Coronary artery (tissue), 2 donors: ENCODE measurements at places on chromosomes 7 and 10.

GRCh38 chr7:115293628-115294240, 371.8 kb downstream of the MDFIC start:
- DNase-seq, result no peak

DNA sequence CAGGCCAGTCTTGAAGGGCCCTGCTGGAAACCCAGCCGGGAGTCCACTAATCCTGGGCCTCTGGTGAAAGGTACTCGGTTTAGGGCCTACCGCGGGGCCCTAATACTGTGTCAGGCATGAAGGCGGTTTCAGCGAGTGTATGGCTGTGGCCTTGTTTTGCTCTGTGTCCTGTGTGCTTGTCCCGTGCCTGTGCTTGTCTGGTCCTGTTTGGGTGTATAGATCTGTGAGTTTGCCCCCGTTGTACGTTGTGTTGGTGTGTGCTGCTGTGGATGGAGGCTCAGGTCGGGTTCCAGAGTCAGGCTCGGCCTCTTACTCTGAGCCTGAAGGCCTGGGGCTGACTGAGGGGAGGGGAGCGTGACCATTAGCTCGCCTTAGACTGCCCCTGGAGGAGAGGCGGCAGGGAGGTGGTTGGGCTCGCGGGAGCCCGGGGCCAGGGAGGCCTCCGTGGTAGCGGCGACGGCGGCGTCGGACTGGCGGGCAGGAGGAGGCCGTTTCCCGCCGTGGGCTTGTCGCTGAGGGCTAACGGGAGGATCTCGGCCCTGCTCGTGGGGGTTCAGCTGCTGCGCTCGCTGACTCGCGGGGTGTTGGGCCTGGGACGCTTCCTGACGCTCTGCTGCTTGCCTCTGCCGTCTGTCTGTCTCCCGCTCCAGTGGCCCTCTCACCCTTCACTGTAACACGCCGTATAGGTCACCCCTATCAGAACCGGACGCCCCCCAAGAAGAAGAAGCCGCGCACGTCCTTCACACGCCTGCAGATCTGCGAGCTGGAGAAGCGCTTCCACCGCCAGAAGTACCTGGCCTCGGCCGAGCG, 2.6 kb downstream of the TLX1 start:
- no peak for DNase-seq

DNA sequence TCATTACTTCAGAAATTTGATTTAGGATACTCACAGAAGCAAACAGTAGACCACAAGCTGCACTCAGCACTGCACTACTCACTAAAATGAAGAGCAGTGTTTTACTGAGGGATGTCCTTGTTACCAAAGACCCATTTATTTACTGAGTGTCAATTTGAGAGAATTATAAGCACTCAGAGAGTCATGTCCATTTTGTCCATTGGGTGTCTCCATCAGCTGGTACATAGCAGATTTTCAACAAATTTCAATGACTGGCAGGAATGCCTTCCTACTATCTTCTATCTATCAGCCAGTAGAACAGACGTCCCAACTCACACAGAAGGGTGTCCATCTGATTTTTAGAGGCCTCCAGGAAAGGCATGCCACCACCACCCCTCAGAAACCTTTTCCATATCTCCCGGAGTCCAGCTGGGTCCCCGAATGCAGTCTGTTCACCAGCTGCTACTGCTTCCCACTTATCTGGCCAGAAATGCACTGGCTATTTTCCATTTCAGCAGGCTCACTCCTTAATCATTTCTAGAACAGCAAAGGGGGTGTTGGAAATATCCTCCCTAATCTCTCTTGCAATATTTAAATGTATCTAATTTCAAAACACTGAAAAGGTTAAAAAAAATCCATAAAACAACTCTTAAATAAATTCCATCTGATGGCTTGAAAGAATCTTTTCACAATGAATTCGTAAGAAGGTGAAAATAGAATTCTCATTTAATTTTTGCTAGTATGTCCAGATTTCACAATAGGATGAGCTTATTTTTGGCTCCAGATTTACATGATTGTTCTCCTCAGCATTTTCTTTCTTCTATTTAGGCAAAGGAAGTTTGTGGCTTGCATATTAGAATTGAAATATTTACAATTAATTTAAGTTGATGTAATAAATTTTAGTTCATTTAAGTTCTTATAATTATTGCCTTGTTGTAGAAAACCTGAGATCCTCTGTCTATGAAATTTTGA, 1164.0 kb upstream of the CELF2 start:
- no peak for DNase-seq

DNA sequence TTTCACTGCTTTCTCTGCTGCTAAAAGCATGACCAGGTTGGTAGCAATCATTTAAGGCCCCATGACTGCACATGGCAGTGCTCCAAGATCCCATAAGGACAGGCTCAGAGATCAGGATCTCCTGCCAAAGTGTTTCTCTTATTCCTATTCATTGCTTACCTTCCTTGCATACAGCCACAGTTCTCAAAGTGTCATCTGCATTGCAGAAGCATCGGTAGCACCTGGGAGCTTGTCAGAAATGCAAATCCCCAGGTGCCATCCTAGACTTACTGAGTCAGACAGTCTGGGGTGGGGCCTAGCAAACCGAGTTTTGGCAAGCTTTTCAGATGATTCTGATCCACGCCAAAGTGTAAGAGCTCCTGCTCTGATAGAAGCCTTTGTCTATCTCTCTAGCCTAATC, 489.0 kb upstream of the AUTS2 start:
- DNase-seq, result no peak

DNA sequence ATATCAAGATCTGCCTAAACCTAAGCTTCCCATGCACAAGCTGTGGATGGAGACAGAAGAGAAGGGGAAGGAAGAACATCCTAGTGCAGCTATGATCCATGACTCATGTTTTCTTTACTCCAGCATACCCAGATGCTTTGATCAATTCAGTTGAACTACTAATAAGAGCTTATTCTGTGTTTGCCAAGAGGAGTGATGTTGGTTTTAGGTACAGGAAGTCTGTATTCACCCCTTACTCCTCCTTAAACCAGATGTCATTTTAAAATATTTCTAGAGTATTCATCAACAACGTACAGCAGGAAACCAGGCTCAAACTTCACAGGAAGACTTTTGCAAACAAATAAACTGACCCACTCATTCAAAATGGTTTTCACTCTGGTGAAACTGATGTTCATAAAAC, 29.2 kb downstream of the PANK1 start:
- no peak for DNase-seq

DNA sequence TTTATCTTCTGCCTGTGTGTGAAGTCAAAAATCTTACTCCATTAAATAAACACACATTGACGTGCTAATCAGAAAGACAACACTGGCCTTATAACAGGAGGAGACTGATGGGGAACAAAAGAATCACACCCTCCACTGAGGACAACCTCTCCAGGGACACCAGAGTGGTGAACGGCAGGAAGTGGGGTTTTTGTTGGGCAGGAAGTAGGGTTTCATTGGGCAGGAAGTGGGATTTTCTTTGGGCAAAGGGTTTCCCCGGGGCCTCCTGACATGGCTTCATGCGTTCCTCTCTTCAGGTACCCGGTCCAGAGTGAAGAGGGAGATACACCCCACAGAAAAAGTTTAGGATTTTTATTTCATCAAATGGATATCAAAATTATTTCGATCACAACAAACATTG, 30.6 kb downstream of the ADARB2 start:
- DNase-seq, result peak; percentile 9

GRCh38 chr10:100864978-100865377, 47.8 kb upstream of the SLF2 start:
- no peak for DNase-seq

DNA sequence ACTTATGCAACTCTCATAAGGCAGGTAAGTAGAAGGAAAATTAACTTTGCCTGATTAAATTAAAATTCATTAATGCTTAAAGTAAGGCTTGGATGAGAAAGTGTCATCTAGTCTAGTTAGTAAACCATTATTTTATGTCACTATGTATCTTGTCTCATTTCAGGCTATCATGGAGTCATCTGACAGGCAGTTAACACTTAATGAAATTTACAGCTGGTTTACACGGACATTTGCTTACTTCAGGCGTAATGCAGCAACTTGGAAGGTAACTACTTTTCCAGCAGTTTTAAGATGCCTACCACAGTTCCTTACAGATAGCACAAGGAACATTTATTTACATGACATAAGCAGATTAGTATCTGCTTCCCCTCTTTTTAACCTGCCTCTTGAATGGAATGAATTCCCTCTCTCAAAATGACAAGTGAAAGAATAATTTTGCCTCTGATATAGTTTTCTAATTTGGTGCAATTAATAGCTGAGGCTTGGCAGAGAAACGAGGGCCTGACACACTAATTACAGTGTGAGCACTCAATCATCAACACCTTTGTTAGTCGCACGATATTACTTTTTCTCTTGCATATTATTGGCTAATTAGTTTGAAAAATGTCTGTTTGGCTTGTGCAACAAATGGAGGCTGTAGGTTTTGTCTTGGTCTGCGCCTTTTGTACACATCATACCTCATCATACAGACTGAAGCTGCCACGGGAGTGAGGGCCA, 245.0 kb downstream of the FOXP2 start:
- no peak for DNase-seq

DNA sequence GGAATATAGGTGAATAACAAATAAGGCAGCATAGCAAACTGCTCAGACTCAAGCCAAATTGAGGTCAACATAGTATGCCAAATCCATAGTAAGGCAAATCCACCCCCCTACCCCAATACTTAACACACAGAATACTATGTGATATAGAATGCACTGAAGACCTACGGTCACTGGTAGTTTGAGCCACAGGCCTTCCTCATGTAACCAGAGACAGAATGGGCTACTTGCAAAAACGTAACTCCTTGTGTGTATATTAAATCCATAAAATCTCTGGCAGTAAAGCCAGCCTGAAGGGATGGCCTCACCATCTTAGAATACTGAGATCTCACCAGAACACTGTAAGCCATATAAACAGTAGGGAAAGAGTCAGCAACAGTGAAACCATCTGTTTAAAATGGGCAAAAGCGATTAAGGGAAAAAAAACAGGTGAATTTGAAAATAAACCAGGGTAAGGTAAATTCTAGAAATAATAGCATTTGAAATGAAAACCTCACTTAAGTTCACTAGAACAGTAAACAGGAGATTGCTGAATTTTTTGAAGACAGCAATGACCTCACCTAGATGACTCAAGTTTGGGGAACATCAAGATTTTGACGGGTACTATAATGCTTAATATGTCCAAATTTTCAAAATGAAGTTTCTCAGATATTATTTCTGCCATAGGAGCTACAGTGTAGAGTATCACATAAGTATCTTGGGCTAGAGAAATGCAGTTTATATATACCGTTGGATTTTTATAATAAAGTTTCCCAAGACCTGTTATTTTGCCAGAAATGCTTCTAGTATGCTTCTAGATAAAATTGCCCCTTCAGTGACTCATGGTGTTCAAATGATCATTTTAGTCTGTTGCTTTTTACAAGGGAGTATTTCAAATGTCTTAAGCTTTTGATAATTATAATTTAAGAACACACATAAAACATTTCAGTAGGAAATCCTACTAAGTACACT, 13.9 kb downstream of the HNRNPA2B1 start:
- no peak for DNase-seq

DNA sequence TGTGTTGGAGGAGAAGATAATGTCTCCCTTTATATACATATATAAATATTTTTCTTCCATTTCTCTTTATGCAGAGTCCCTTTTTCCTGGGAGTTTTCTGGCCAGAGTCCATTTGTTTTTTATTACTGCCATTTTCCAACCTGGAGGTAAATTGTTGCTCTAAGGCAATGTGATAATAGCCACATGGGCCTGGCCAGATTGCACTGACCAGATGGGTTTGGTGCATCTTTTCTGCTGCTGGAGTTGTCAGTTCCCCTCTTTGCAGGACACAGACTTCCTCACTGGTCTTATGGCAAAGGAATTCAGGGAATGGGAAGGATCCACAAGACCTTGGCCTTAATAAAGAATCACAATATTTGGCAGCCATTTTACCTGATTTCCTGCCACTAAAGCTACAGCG, 254.9 kb downstream of the SORCS3 start:
- no peak for DNase-seq

DNA sequence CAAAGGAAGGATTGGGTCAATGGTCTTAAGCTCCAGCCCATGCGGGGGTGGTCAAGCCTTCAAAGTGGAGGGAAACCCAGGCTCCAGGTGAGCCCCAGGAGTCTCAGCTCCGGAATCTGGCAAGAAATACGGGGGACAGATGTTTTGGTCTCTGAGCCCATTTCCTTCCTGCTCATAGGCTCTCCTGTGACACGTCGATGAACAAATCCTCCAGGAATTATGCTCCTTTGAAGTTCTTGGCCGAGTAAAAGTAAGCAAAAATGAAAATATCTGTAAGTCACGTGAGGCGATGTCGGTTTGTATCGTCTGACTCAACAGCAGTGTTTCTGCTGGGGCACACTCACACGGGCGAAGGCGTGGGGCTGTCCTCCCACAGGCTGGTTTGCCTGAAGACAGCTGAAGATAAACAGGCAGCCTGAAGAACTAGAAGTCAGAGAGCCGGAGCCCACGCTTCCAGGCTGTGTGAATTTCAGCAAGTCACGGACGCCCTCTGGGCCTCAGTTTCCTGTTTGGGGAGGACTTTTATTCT, 52.6 kb upstream of the SMNDC1 start:
- DNase-seq, result no peak

- no peak for DNase-seq
These were observed 36.2 kb downstream of the SLC35B4 start for GRCh38 chr7:134280508-134280907.

DNA sequence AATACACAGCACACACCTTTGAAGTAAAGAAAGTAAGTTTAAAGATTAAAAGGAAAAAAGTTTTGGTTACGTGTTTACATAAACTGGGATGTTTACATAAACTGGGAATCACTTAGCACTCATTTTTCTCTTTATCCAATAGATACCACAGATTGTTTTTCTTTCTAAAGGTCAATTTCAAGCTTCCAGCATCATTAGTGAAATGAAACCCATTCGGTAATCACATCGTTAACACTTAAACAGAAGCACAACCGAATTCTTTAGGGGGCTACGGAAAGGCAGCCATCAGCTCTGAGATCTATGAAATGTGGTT, 1.1 kb downstream of the ODAD2 start:
- DNase-seq, result no peak

- no peak for DNase-seq
These were observed 202.4 kb downstream of the ELFN1 start for GRCh38 chr7:1872191-1873069.

- no peak for DNase-seq
These were observed 149.0 kb downstream of the NRCAM start for GRCh38 chr7:108307194-108307593.

DNA sequence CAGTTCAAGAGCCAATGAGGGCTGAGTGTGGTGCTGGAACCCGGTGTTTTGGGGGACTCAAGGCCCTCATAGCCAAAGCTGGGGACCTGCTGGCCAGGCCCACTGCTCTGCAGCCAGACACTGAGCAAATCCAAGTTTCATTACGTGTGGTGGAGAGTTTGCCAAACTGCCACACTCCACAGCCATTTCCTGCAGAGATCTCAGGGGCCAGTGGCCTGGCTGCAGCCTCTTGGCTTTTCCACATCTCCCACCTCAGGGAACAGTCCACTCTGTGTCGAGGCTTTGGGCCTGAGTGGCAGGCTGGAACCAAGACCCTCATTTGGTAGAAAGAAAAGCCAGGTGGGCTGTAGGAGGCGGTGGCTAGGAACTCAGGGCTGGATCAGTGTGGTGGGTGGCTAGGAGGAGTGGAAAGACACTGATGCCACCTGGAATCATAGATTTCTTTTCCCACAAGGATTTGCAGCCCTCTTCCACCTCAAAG, 3.2 kb downstream of the HOXA11 start:
- DNase-seq, result peak; percentile 60

- no peak for DNase-seq
These were observed 35.0 kb upstream of the DGKI start for GRCh38 chr7:137881607-137882260.

GRCh38 chr7:141097430-141097829, 23.6 kb downstream of the TMEM178B start:
- no peak for DNase-seq
